ENCODE measurements at places on chromosomes 2 and 18.
A peak's percentile ranks its signal among the peaks of the same experiment; 100 is the strongest.

DNA sequence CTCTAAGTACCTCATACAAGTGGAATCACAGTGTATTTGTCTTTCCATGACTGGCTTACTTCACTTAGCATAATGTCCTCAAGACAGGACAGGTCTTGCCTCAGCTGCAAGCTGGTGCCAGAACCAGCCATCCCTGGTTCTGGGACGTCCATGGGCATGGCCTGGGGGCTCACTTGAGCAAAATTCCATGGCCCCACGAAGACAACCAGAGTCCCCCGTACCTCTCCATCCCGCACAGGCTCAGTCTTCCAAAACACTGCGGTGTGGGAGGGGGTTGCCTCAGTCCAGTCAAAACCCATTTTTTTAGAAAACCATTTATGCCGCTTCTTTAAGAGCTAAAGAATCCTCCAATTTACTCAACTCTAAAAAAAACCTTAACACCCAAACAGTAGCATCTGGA, 21.7 kb upstream of the CABLES1 start:
- no peak for DNase-seq

DNA sequence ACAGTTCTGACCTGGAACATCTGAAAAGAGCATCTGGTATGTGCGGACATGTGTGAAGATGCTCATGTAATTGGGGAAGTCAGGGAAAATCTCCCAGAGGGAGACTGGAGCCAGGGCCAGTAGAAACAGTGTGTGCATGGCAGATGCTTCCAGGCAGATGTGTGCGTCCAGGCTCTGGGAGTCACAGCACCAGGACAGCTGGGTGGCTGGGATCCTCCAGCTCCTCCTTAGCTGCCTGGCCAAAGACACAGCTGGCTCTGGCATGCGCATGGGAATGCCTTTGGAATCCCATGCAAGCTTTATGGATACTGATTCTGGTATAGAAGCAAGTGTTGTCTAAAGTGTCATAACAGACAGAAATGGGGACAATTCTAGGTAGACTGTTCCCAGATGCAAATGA, 369.7 kb downstream of the INSIG2 start:
- DNase-seq = no peak

GRCh38 chr2:20111311-20112131, 60.1 kb upstream of the LAPTM4A start:
- no peak for DNase-seq

GRCh38 chr2:17306706-17307105, 211.5 kb downstream of the RAD51AP2 start:
- DNase-seq = no peak

DNA sequence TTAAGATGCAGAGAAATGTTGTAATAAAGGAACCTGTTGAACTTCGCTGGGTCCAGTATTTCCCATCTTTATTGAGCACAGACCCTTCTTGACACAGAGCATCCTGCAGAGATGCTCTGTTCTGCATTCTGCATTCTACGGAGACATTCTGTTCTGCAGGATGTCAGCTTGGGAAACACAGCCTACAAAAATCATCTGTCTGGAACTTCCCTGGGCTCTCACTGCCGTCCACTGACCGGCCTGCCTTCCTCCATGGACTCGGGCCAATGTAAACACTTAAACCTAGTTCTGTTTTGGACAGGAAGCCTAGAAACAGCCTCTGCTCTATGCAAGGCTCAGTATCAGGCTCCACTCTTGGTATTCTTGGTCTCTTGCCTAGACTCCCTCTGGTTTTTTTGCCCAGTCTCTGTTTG, 90.0 kb upstream of the PPP1CB start:
- peak; percentile 87 for DNase-seq

GRCh38 chr2:232637866-232638583, 4.6 kb downstream of the EFHD1 start:
- DNase-seq = no peak

- DNase-seq = no peak
Measured at GRCh38 chr2:53865264-53865663, 5.5 kb upstream of the GPR75 start.

- DNase-seq = no peak
Measured at GRCh38 chr2:80330527-80331450, 26.2 kb upstream of the LRRTM1 start.

DNA sequence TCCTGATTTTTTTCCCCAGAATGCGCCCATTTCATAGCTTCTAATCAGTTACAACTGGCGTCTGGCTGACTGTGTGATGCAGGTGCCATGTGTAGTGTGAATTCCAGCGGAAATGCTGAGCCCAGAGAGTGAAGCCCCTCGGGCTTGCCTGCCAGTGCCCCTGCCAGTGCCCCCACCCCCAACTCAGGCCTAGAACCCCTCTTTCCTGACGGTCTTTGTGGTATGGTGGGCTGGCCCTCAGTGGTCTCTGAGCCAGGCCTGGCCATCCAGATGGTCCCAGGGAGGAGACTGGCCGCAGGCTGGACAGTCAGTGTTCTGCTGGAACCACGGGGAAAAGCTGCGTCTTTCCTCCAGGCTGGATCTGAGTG, 3.1 kb downstream of the RAMP1 start:
- DNase-seq = no peak

DNA sequence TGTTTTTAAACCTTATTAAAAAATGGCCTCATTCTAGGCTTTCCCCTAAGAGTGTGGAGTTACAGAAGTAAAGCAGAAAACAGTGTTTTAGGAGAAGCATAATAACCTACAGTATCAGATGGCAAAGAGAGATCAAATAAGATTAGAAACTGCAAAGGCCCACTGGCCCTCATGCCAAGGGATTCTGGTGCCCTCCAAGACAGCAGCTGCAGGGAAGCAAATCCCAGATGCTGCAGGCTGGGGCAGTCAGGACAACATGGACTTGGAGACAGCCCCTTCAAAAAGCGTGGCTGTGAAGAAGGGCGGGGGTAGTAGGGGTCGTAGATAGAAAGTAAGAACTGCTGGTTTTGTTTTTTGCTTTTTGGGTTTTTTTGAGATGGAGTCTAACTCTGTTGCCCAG, 28.3 kb upstream of the EPG5 start:
- DNase-seq = no peak

- no peak for DNase-seq
Measured at GRCh38 chr2:120990451-120990871, 254.8 kb downstream of the GLI2 start.
